Posterior cingulate gyrus (tissue), 11 donors: ENCODE measurements at places on chromosomes 7 and 10.
A peak's percentile ranks its signal among the peaks of the same experiment; 100 is the strongest.

GRCh38 chr10:70162892-70163201, 7.5 kb downstream of the SAR1A start:
- DNase-seq, result no peak

DNA sequence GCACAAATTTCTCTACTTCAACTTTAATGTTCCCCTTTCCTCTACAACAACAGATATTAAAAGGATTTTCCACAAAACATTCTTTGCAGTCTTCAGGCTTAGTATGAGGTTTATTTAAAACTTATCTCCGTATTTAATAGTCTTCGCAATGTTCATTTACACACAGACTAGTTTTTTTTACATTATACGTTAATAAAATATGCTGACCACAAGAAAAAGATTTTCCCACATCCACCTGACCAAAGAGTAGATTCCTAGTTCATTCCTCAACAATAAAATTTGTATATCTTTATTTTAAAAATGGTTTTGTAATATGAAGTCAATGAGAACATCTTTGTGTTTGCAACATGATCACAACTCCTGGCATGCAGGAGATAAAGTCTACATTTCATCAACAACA, 42.4 kb downstream of the POT1 start:
- no peak for DNase-seq

DNA sequence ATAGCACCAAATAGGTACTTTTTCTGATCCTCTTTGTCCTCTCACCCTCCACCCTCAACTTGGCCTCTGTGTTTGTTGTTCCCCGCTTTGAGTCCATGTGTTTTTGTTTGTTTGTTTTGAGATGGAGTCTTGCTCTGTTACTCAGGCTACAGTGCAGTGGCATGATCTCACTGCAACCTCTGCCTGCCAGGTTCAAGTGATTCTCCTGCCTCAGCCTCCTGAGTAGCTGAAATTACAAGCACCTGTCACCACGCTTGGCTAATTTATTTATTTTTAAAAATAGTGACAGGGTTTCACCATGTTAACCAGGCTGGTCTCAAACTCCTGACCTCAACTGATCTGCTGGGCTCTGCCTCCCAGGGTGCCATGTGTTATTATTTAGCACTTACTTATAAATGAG, 5.3 kb downstream of the ZNF273 start:
- DNase-seq, result no peak

GRCh38 chr10:89371987-89372386, 5.9 kb upstream of the IFIT1B start:
- no peak for DNase-seq

DNA sequence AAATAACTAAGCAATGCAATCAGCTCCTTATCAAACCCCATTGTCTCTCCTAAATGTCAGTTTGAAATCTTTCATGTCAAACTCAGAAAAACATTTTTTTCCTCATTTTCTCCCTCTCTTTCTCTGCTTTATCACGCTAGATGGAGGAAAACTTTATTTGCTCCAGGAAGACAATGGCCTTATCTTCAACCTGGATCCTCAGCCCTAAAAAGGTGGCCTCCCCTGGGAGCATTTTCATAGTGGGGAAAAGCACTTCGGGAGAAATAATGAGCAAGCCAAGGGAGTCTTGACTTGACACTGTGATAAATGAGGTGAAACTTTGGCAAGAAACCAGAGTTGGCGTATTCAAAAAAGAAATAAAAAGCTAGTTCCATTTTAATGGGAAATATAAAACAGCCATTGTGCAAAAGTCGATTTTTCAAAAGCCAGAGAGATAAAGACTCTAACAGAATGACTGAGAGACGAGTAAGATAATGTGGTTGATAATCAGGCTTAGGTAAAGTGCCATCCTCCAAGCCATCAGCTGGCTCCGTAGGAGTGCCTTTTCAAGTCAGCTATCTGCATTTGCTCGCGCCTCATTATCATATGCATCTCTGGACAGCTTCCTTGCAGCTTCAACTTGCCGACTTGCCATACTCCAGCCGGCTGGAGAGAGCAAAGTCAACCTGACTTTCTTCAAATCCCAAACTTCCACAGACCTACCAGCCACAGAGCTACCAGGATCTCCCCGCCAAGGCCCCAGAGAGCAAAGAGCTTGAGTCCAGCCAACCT, 19.9 kb downstream of the HABP2 start:
- DNase-seq, result no peak

GRCh38 chr7:85479918-85480643, 293.2 kb upstream of the SEMA3D start:
- no peak for DNase-seq

- DNase-seq, result no peak
These were observed 25.3 kb upstream of the GJD4 start for GRCh38 chr10:35579726-35580422.

DNA sequence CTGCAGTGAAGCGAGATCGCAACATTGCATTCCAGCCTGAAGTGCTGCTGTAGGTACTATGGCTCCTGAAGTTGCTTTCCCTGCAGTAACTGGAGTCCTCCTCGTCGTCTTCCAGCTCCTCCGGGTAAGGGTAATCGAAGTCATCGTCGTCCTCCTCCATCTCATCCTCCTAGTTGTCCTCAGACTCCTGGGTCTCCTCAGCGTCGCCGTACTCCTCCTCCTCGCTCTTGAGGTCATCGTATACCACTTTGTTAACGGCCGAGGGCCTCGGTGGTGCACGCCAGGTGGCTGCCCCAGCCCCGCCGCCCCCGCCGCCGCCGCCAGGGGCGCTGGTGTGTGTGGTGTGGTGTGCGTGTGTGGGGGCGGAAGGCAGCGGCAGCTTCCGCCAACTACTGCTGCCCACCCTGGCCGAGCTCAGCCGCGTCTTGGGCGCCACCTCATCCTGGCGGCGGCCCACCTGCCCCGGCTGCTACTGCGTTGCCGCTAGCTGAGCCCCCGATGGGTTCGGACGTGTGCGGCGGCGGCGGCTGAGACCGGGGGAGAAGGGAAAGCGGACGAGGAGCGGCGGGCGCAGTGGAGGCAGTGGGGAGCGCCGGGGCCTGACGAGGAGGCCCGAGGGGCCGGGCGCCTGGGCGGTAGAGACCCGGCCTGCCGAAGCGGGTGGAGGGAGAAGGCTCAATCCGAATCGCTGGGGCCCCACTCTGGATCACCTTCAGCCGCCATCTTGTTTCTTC, 11.8 kb upstream of the ACBD5 start:
- no peak for DNase-seq

DNA sequence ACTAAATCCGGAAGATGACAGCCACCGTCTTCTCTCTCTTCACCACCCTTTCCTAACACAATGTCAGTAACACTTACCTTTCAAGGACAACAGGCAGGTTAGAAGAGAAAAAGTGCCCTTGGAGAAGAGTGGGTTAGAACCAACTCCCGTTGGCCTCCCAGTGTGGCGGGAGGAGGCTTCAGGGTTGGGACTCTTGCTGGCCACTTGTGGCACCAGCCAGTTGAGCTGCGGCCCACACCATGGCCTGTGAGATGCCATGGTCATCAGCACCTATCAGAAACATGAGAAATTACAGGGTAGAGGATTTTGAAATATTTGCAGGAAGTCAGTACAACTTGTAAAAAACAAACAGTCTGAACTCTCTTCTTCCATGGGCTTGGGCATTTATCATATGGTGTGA, 93.8 kb downstream of the MKI67 start:
- DNase-seq, result no peak

GRCh38 chr10:92291616-92291865, 574 bp downstream of the MARCHF5 start:
- no peak for DNase-seq

GRCh38 chr7:130481898-130482297, 10.0 kb upstream of the MEST start:
- DNase-seq, result no peak

DNA sequence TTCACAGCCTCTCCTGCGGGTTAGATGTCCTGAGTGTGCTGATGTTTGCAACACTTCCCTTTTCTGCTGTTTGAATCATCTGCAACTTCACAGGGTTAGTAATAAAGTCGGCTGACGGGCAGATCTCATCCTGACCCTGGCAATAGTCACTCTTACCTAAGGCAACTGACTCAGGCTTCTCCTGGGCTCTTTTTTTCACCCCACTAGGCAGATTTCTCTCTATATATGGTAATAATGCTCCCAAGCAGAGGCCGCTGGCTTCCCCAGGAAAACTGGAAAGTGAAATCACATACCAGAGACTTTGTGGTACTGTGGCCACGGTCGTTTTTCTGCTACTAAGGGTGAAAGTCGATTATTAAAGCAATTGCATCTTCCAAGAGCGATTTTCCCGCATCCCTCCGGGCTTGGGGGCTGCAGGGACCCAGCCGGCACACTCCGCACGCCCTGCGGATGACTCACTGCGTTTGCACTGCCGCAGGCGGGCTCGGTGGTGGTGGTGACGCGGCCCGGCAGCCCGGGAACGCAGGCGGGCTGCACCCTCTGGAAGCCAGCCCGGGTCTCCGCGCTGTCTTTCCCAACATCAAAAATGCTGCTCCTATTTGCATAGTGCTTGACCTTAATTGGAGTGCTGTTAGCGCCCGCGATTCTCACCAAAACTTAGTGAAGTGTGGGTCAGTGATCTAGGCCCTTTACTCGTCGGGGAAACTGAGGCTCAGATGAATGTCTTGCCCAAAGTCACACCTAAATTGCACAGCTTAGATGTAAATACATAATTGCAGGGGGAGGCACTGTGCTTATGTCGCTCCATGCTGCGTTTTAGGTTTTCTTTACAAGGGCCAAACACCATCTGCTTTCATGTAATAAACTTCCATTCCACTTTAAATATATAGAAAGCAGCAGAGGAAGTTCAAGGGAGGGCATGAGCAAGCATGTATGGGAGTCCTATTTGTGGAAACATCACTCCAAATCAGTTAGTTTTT, 47.6 kb upstream of the ITGB1 start:
- no peak for DNase-seq

GRCh38 chr10:24866604-24867583, 85.5 kb downstream of the PRTFDC1 start:
- DNase-seq, result peak; percentile 72

- no peak for DNase-seq
These were observed 66.9 kb downstream of the STK17A start for GRCh38 chr7:43649755-43650274.

DNA sequence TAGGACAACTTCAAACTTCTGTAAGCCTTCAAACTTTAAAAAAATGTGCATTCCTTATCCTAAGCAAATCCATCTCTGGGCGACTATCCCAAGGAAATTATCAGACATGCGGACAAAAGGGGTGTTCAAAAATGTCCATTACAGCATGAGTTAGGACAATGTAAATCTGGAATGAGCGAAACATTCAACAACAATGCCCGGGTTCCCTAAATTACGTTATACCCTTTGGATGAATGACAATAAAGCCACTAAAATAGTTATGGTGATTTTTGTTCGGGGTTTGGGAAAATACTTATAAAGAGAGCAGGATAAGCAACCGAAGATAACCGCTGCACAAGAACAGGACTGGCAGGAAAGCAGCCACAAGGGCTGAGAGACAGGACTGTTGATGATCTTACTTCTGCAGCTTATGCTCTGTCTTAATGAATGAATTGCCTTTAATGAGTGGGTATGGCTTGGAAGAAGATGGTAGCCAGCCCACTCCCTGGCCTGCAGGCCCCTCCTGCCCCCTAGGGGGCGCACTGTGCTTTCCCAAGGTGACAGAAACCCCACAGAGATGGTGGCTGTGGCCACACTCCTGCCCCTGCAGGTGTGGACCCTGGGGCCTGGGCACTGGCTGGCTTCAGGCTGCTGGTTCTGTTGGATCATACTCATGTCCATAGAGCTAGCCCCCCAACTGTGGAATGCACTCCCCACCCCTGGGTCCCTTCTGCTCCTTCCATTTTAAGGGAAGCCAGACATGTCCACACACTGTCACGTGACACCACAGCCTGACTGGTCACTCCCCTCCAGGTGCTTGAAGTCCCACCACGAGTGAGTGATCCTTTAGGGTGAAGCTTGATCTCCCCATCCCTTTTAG, 45.0 kb downstream of the ZCCHC24 start:
- DNase-seq, result no peak

- peak; percentile 55 for DNase-seq
These were observed 128.5 kb downstream of the MAD1L1 start for GRCh38 chr7:2104107-2104710.

DNA sequence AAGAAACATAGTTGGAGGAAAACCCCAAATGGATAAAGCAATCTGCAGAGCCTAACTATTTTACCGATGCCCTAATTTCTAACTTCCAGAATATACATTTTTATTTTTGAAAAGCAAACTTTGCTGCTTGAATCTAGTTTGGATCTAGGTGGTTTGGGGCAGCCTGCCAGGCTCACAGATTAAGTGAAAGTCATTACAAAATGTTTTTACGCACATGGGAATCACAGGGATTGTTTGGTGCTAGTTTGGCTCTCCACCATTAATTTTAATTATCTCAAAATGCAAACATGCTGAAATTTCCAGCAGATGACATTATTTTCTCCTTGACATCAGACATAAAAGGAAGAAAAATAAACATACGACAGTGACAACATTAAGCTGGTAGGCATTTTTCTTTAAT, 166.7 kb upstream of the INHBA start:
- DNase-seq, result no peak

GRCh38 chr7:82539969-82540368, 96.4 kb upstream of the CACNA2D1 start:
- no peak for DNase-seq

GRCh38 chr7:93574646-93575554, at the start of gene CALCR:
CALCR (minus strand) TSS chr7:93574724; CDS start chr7:93486981, 87,743 bp downstream.
- no peak for DNase-seq

- DNase-seq, result no peak
These were observed 30.8 kb downstream of the ABI1 start for GRCh38 chr10:26829810-26830515.

DNA sequence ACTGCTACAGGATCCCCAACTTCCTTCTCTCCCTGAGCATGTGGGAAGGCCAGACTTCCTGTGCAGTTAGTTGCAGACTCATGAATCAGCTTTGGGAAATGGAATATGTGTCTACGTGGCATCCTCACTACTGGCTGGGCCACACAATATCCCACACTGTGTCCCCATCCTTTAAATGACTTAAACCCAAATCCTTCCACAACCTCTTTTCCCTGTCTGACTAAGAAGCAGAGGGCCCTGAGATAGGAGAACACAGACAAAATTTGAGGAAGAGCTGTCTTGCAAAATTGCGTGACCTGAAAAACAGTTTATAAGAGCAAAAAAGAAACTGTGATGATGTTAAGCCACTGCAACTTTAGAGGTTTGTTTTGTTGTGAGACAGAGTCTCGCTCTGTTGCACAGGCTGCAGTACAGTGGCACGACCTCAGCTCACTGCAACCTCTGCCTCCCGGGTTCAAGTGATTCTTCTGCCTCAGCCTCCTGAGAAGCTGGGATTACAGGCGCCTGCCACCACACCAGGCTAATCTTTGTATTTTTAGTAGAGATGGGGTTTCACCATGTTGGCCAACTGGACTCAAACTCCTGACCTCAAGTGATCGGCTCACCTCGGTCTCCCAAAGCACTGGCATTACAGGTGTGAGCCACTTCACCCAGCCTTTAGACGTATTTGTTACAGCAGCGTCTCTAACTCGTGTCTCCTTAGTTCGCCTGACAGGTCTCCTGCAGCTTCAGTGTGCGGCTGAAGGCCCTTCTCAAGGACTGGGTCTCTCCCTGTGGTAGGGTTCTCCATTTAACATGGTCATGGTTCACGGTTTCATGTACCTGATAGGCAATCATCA, 46.9 kb upstream of the SFMBT2 start:
- no peak for DNase-seq
